ENCODE measurements at places on chromosomes 4 and X.
A peak's percentile ranks its signal among the peaks of the same experiment; 100 is the strongest.

- DNase-seq: no peak
Measured at GRCh38 chrX:42077675-42078074, 154.3 kb upstream of the CASK start.

DNA sequence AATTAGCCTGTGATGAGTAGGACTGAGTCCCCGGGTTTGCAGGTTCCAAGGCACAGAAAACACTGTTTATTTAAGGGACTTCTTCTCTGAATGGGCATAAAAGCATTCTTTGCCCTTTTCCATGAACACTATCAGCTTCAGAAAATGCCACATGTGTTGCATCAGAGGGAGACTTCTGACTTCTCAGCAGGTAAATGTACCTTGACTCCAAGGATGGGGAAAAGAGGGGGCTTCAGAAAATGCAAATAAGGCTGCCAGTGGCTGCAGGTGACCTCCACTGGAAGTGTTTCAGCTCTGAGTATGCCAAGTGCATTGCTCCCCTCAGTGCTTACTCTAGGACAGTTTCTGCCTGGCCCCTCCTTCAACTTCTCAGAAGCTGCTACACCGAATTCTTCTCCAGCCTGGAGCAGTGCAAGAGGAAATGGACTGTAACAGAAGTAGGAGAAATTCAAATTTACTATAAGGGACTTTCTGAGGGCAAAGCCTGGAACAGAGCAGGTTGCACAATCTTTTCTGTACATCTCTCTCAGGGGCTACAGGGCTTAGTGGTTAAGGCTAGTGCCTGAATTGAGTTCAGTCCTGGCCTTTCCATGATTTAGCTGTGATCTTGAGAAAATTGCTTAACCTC is 233.2 kb downstream of the PTTG2 start:
- no peak for DNase-seq

- no peak for DNase-seq
Measured at GRCh38 chr4:99202536-99202935, 16.5 kb downstream of the ADH6 start.

DNA sequence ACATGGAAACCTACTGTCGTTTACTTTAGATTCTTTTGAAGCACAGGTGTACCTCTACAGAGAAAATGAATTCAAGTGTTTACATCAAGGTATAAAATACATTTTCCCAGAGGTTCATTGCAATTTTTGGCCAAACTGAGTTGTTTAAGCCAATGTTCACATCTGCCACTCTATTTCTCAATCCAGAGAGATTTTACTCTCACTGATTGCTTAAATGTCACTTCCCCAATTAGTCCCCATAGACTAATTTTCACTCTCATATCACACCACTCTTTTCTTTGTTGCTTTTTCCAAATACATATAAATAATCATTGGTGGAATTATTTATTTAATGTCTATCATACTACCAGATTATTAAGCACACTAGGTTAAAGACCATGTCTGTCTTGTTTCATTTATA is 271.8 kb downstream of the PPP3CA start:
- DNase-seq: no peak

DNA sequence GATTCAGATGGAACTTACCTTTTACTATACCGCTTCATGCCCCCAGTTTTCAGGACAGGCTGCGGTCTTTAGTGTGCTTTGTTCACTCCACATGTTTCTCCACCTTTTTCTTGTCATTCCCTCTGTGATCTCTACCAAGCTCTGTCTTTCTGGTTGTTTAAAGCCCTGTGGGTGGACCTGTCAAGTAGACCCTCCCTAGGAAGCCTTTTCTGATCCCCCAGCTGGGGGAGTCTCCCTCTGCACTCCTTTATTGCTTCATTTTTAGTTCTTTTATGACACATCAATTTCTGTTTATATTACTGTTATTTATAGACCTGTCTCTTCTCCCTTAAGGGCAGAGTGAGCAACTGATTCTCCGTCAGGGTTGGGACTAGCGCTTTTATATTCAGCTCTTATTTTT is 150.2 kb downstream of the C4orf33 start:
- no peak for DNase-seq

GRCh38 chr4:14059006-14059405 is 431.5 kb upstream of the BOD1L1 start:
- DNase-seq: peak; percentile 2

- peak; percentile 1 for DNase-seq
Measured at GRCh38 chrX:9420275-9421265, 44.3 kb upstream of the TBL1X start.

GRCh38 chr4:127209580-127210095 is 423.1 kb upstream of the INTU start:
- no peak for DNase-seq

DNA sequence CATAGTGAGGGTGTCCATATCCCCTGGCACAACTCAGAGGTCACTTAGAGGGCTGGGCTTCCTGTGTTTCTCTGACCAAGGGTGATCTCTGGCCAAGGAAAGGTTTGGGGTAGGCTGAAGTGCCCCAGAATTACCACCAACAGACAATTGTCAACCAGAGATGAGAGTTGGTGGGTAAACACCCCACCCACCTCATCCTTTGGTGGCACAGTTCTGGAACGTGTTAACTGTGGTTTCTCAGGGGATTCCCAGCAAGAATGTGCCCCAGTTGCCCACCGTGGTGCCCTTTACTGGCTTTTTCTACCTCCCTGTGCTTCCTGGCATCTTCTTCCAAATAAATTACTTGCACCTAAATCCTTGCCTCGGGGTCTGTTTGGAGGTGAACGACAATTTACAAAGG is 17.1 kb downstream of the GRPR start:
- no peak for DNase-seq

- DNase-seq: no peak
Measured at GRCh38 chrX:45537936-45538335, 337.3 kb upstream of the DIPK2B start.

DNA sequence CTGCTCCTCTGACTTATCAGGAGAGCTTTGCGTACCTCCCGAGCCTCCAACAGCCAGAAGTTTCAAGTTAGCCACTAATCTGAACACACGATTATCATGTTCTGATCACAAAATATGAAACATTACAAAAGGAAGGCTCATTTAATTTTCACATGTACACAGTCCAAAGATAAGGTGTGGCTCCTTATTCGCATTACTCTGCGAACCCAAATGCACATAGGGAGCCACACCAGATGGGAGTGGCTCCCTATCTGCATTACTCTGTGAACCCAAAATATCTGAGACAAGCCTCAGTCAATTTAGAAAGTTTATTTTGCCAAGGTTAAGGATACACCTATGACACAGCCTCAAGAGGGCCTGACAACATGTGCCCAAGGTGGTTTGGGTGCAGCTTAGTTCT is 28.4 kb downstream of the TLR8 start:
- DNase-seq: no peak

GRCh38 chr4:36740796-36741310 is 459.4 kb downstream of the DTHD1 start:
- DNase-seq: no peak

DNA sequence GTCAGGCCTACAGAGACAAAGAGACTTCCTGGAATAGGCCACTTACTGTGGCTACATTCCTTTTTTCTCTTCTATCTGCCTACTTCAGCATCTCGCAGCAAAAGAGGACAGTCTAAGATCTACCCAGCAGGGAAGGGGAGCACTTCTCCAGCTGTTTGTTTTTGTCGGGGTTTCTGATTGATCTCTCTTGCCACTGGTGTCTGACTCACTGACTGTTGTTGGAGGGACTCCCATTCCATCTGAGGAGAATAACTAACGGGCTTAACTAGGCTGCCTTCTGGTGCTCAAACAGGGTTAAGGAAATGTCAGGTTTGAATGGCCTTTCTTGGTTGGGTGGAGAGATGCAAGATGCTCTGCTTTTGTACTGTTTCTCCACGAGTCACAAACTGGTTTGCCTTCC is 100.2 kb upstream of the TMEM164 start:
- DNase-seq: peak; percentile 7

- DNase-seq: no peak
Measured at GRCh38 chr4:7524064-7524682, 89.4 kb upstream of the PSAPL1 start.

DNA sequence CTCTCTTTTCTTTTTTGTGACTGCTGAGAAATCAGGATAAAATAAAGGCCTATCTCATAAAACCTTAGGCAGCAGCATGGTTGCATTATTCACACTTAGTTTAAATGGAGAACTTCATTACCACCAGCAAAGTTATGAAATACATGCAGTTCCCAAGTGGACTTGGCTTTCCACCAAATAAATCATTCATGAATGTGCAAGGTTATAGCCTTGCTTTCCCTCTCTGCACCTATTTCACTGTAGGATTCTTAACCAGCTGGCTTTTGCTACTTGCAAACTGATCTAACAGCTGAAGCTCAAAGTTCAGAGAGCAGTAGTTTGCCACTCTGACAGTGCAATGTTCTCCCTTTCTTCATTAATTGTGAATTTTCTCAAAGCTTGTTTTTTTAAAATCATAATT is 140.1 kb upstream of the SMIM31 start:
- no peak for DNase-seq

- DNase-seq: no peak
Measured at GRCh38 chr4:111628437-111628836, 516.8 kb upstream of the FAM241A start.

DNA sequence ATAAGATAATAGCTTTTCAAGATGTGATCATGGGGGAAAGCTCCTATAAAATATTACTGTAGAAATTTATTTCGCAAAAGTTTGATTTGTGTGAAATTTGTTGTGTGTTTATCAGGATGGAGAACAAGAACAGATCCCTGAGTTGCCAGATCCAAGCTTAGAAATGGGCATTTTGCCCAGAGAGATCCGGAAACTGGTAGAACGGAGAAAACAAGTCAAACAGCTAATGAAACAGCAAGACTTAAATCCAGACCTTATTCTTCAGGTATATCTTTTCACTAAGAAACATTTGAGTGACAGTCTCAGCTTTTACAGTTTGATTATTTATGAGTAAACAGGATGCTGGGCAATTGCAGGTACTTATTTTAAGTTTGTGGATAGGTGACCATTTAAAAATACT is 54.5 kb downstream of the POLA1 start:
- no peak for DNase-seq

DNA sequence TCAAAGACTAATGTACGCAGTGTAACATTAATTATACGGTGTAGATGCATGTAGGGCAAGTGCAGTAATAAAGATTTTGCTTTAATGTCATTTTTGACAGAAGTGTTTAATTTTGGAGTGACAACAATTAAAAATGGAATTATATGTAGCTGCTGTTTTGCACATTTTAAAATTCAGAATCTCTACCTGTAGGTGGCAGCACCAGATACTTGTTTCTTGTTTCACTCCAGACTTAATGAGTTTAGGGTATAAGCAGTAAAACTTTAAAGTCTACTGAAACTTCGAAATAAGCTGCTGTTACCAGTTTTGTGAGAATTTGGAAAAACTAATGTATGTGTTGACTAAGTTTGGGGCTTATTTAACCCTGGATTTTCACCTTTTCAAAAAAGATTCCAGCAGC is 144.9 kb downstream of the POLA1 start:
- DNase-seq: peak; percentile 26

- no peak for DNase-seq
Measured at GRCh38 chr4:18518098-18518497, 496.5 kb upstream of the LCORL start.

DNA sequence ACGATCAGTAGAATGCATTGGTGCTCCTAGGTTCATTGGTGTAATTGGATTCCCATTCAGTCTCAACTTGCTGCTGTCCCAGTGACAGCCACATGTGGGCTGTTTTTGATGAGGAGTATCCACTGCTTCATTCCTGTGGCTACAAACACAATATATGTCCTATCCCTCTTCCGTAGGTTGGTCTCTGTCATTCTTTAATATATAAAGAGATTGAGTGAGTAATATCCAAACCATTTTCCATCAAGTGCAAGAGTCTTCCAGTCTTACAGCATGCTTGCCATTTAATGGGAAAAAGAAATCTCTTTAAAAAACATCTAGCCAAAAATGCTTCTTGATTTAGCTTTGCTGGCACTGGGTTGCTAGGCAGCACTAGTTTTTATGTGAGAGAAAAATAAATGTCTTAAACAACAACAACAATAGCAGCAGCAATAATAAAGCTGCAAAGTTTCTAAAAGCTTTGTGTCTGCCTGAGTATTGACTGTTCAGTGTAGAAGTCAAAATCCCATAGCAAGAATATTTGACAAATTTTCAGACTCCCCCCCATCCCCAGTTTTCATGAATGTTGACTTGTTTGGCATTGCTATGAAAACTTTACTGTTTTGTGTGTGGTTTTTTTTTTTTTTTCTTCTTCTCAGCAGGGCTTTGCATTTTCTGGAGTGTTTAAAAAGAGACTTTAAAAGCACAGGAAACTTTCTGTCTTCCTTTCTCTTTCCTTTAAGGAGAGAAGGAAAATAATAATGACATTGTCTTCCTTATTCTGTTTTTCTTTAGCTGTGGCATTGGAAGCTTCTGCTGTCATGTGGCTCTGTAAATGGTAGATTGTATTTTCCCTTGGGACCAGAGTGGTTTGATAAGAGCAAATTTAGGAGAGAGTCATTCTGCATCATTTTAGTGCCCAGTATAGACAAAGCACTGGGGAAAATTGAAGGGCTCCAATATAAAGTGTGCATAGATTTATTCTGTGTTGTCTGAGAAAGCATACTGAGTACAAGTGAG is 244.3 kb downstream of the ARHGAP10 start:
- peak; percentile 34 for DNase-seq

GRCh38 chr4:85142451-85142850 is 176.0 kb upstream of the WDFY3 start:
- no peak for DNase-seq

- no peak for DNase-seq
Measured at GRCh38 chr4:25489253-25489797, 112.3 kb downstream of the ANAPC4 start.

DNA sequence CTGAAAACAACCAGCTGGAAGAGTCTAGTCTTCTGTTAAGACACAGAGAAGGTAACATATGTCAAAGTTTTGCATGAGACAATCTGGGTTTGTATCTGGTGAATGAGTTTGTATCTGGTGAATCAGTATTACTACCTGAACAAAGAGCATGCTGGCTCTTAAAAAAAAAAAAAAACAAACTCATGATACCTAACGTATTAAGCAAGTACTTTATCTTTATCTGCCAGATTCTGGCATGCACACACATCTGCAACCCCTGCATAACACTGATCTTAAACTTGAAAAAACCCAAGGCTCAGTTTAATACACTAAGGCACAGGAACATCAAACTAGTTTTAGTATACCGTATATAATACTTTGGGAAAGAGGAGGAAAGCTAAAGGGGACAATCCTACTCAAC is 5.8 kb downstream of the YTHDC1 start:
- DNase-seq: no peak

DNA sequence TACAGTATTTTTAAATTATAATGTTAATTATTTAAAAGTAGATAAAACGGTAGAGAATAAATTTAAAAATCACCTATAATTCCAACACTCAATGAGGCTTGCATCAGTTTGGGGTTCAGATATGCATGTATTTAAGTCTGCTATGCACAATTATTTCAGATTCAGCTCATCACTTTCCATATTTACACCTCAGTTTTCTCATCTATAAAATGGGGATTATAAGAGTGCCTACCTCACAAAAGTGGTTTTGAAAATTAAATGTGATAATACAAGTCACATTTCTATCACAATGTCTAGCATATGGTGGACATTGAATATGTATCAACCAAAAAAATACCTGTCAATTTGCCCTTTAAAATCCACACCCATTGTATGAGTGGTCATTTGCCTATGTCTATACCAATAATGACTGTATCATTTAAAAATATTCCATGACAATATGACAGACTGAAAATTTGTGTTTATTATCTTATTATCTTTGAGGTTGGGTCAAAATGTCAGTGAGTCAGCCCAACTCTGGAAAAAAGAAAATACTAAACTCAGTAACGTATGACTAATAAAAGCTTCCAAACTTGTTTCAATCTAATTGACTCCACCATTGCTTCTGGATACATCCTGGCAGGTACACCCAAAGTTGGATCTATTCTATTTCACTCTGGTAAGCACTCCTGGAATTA is 20.8 kb downstream of the OR13H1 start:
- DNase-seq: no peak
